ENCODE measurements at places on chromosomes 12 and 14.

DNA sequence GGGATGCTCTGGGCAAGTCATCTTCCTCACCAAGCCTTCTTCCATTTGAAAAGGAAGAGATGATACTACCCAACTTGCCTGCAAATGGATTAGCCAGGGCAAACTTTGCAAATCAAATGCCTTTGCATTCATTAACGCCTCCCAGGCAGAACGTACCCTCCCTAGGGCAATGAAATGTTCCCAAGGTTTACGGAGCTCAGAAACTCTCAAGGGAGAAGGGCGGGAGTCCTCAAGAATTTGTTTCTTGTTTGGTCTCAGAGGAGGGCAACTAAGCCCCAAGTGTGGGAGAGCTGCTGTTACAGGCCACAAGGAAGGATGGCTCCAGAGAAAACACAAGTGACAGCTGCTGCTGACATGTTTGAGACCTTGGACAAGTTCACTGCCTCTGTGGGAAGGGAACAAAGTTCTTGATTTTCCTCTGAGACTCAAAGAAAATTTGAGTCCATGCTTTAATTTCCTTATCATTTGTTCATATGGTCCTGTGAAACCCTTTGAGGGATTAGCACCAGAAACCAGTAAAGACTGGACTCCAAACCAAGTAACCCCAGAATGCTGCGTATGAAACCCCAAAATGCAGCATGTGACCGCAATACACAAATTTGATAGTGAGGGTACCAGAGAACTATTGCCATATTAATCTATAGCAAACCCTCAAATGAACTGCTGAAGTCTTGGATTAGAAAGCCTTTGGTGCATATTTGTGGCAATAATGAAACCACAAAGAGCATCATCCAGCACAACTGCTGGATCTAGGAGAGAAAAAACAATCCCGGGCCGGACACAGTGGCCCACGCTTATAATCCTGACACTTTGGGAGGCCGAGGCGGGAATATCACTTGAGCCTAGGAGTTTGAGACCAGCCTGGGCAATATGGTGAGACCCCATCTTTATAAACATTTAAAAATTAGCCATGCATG is 22.9 kb downstream of the SPTB start:
- no peak for DNase-seq

DNA sequence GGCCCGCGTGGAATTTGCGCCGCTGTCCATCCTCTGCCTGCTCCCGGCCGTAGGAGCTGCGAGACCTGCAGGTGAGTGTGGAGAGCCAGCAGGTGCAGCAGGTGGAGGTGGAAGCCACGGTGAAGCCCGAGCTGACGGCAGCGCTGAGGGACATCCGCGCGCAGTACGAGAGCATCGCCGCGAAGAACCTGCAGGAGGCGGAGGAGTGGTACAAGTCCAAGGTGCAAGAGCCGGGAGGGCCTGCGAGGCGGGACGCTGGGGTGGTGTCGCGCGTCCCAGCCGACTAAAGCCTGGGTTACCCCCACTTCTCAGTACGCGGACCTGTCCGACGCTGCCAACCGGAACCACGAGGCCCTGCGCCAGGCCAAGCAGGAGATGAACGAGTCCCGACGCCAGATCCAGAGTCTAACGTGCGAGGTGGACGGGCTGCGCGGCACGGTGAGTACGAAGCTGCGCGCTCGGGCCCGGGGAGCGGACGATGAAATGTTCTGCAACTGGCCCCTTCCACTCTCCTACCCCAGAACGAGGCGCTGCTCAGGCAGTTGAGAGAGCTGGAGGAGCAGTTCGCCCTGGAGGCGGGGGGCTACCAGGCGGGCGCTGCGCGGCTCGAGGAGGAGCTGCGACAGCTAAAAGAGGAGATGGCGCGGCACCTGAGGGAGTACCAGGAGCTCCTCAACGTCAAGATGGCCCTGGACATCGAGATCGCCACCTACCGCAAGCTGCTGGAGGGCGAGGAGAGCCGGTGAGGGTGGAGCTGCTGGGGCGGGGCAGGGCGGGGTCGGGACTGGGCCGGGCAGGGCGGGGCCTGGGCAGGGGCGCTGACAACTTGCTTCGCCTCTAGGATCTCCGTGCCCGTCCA is 2.1 kb downstream of the PRPH start:
- peak; percentile 80 for DNase-seq

DNA sequence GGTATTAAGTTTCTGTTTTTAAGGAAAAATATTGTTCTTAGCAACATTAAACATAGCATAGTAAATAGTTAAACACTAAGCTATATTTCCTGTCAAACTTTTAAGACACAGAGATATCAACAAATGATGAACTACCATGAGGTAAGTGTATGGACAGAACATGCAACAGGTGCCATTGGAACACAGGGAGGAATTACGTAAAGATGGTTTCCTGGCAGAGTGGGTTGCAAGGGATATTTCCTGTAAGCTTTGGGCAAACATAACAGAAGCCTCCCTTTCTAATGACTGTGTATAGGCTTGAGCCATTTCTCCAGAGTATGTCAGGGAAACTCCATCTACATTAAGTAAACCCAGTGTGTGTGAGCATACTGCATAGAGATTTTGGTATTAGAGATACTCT is 31.7 kb upstream of the HELB start:
- DNase-seq: no peak

DNA sequence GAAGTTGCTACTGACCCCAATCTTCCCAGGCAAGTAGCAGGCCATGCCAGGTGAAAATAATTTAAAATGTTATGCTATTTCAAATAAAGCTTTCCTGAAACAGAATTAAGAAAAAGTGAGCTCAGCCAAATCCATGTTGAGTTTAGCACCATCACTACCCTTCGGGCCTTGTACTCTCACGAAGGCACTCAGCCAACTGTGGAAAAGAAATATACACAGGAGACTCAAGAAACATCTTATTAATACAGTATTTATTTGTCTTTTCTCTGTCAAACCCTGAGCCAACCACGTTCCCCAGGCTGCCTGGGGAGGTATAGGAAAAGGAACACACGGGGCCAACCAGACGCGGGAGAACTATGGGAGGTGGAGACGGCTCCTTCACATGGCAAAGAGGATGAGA is 10.9 kb downstream of the ATP5MC2 start:
- DNase-seq: no peak

- DNase-seq: no peak
Measured at GRCh38 chr14:24846261-24846660, 203.7 kb downstream of the STXBP6 start.

DNA sequence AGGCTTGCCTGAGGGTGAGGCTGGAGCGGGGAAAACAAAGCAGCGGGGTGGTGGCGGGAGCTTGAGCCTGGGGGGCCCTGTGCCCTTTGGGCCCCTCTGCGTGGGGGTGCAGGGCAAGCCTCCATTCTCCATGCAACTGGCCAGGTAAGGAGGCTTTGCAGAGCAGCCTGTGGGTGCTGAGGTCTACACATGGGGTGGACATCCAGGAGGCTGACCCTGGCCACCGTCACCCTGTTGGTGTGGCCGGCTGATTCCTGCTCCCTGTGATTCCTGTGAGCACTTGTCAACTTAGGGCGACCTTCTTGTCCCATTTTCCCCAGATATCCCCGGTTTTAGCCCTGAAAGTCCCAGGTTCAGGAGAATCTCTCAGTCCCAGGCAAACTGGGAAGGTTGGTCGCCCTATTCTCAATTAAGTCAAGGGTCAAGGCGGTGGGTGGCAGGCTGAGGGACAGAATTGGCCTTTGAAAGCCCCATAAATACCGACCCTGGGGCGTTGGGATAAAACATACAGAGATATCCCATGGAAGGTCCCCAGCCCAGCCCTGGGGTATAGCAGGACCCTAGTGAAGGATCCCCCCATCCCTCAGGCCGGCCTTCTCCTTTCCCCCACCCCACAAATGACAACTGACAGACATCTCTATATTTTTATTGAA is 70.5 kb downstream of the PRIMA1 start:
- DNase-seq: no peak

DNA sequence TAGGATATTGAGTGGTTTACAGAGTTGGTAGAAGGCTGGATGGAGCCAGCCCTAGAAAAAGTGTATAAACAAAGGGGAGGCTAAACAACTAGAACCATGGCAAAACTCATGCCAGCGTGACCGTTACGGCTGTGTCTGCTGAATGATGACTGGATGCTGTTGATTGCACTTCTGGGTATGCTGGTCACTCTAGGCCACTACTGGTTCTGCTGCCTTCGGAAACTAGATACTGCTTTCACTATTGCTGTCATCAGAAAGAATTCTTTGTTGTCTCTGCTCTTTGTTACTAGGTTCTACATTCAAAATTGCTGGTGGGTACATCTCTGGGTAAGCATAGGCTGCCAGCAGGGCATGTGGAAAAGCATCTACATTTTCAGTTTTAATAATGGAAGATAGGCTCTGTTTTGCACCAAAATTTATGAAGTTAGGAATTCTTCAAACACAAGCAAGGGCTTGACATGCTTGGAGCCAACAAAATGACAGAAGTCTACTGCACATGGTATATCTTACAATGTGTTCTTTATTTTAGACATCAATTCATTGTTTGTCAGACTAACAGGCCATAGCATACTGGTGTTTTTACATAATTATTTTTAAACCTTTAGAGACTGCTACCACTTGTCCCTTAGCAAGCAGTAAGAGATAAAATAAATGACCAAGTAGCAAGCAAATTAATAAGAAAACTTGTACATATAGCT is 15.4 kb downstream of the MON2 start:
- DNase-seq: no peak

- no peak for DNase-seq
Measured at GRCh38 chr14:101022916-101023435, 119.5 kb upstream of the RTL1 start.

GRCh38 chr12:117977373-117977772 is 8.6 kb upstream of the KSR2 start:
- no peak for DNase-seq

GRCh38 chr12:101804409-101804808 is 26.4 kb downstream of the GNPTAB start:
- no peak for DNase-seq

- DNase-seq: peak; percentile 75
Measured at GRCh38 chr14:57871459-57872080, 5.7 kb upstream of the SLC35F4 start.

GRCh38 chr12:11687528-11687927 is 38.1 kb downstream of the ETV6 start:
- DNase-seq: no peak

DNA sequence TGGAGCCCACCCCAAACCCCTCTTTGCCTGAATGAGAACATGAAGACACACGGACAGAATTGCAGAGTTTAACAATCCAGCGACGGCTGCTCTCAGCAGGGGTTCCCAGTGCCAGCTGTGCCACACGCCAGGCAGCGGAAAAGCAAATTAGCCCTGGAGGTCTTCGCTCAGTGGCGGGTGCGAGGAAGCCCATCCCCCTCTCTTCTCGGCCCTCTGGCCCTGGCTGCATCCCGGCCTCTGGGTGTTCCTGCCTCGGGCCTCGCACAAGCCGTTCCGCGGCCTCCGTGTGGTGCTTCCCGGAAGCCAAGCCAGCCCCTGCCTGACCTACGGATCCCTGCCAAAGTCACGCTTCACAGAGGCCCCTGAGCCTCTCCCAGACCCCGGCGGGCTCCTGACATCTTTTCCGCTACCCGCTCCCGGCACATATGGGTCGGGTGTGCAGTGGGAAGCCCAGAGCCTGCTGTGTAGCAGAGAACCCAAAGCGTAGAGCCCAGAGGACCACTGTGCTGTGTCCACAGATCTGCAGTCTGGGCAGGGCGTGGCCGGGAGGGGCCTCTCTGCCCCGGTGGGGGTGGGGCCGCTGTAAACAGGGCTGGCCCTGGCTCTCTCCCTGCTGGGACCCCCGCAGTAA is 70.7 kb upstream of the GALNT9 start:
- DNase-seq: no peak

DNA sequence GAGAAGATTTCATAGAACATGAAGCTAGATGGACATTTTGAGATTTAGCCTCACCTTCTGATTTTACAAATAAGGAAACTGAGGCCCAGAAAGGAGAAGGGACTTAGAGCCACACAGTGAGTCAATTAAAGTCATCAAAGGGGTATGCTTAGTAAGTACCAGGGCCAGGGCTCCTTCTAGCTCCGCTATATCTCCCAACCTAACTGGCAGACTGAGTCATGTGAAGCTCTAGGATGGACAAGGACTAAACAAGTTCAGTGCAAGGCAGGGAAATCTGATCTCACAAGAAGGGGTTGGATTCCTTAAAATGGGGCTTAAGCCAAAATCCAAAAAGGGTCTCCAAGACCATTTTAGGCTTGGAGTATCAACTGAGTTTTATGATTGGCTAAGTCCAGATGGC is 215.8 kb downstream of the PHLDA1 start:
- DNase-seq: no peak

DNA sequence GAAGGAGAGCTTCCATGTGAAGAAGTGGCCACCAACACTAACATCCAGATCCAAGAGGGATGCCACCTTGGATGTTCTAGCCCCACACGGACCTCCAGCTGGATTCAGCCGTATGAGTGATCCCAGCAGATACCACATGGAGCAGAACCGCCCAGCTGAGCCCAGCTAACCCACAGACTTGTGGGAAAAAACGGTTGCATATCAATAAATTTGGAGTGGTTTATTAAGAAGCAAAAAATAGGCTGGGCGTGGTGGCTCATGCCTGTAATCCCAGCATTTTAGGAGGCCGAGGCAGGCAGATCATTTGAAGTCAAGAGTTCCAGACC is 11.9 kb upstream of the IFT81 start:
- no peak for DNase-seq

- DNase-seq: peak; percentile 31
Measured at GRCh38 chr14:69137843-69138535, 14.9 kb downstream of the DCAF5 start.

GRCh38 chr12:27226407-27226929 is 17.6 kb upstream of the STK38L start:
- peak; percentile 47 for DNase-seq

- DNase-seq: no peak
Measured at GRCh38 chr12:123743002-123743401, 19.1 kb upstream of the DNAH10 start.

DNA sequence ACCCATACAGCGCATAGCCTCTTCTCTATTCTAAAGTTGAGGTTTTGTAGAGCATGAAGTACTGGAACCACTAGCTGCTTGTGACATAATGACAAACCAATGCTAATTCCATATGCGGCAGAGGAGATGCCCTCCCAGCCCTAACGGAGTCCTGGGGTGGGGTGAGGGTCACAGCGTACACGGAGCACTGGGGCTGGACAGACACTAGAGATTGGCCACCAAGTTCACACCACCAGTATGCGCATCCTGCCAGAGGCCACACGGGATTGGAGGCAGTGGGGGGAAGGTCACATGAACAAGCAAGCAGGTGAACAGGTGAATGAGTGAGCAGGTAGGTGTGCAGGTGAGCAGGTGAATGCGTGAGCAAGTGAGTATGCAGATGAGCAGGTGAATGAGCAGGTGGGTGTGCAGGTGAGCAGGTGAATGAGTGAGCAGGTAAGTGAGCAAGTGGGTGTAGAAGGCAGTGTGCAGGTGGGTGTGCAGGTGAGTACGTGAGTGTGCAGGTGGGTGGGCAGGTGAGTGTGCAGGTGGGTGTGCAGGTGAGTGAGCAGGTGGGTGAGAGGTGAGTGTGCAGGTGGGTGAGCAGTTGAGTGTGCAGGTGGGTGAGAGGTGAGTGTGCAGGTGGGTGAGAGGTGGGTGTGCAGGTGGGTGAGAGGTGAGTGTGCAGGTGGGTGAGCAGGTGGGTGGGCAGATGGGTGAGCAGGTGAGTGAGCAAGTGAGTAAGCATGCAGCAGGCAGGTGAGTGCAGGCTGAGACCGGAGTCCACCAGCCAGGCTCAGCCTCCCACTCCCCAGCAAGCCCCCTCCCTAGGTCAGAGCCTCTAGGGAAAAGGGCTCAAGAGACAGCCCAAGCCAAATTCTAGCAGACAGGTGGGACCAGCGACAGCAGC is 52.7 kb downstream of the CCDC85C start:
- DNase-seq: no peak

- DNase-seq: no peak
Measured at GRCh38 chr14:67425608-67426007, 13.6 kb upstream of the PLEK2 start.

- no peak for DNase-seq
Measured at GRCh38 chr14:96191353-96191752, 13.3 kb upstream of the BDKRB2 start.
